Activated naive CD8-positive, alpha-beta T cell treated with anti-CD3 and anti-CD28 coated beads, Interleukin-2, amount 50 U/mL, for 24 hours (primary cell): ENCODE measurements at places on chromosomes 12 and 14.

GRCh38 chr14:58082491-58083098, 69.4 kb downstream of the ARMH4 start:
- no peak for DNase-seq

DNA sequence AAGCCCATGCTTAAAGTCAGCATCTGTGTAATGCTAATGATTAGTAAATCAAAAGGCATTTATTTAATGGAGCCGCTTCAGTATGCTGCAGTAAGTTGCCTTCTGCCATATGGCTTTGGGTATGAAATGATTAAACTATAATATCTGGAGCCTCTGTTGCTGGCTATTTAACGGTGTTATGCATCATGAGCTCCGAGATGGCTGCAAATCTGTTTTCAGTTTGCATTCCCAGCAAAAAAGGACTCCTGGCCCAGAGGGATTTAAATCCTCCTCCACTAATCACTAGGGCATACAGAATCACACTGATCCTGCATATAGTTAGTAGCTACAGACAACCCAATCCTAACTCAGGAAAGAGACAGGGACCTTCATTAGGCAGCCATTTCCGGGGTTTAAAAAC, 171.5 kb upstream of the EEA1 start:
- DNase-seq: no peak

DNA sequence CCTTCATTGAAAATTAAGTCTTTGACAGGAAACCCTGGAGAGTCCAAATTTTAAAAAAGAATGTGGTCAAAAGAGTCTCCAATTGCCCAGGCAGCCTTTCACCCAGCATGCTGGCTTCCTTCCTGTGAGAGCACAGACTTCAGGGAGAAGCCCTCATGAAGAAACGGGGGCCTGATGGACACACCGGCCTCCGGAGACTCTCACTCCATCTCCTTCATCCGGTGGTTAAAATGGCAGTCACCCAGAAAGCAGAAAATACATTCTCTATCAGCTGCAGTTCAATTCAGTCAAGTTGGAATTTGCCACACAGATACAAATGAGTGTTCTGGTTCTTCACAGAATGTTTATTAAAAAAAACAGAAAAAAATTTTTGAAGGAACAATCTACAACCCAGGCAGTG, 56.5 kb downstream of the CPM start:
- no peak for DNase-seq

GRCh38 chr12:131044760-131045381, 91.2 kb downstream of the ADGRD1 start:
- DNase-seq: no peak

DNA sequence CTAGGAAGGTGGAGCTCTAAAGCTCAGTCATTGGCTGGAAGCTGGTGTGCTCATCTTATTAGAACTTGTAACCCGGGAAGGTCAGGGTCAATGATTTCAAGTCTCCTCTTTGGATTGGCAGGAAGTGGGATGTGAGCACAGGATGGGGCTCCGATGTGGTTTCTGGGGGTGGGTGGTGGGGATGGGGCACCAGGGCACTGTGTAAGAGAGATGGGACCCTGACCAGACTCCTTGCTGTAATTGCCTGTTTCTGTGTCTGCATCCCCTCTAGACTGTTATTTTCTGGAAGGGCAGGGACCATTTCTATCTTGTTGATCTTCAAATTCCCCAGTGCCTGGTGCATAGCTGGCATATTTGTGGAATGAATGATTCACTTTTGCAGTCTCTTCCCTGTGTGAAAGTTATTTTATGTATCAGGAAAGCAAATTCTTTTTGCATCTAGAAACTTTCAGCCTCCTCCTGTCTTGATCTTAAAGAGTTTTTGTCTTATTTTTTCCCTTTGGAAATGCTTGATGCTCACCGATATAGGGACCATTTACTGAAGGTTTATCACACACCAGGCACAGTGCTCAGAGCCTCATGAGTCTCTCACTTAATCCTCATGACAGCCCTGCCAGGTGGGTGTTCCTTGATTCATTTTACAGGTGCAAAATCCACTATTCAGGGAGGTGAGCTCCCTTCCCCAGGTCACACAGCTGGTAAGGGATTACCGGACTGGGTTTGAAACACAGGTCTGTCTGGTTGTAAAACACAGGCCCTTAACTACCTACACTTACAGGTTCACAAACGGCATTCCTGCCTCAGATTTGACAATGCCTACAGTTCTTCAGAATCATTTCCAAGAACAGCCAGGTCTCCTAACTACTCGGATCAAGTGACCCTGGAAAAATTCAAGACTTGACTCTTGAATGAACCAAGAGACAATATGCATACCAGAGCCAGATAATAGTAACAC, 86.9 kb upstream of the IGF1 start:
- no peak for DNase-seq

DNA sequence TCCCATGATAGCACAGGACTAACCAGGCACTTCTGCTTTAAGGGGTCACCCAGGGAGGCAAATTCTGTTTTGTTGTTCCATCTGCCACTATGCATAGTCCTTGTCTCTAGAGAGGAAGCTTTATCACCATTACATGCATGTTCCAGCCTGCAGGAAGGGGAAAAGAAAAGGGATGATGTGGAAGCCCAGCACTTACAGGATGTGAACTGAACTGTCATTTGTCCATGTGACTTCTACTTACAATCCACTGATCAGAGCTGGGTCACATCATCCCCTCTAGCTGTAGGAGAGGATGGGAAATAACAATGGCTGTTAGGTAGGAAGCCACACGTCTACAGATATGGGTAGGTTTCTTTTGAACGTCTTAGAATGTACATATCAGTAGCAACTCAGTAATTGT, 203.1 kb downstream of the PTPRO start:
- no peak for DNase-seq

GRCh38 chr12:1595690-1596347, 1.4 kb upstream of the FBXL14 start:
- no peak for DNase-seq

GRCh38 chr14:62081951-62082350, 319.7 kb downstream of the SNAPC1 start:
- no peak for DNase-seq

DNA sequence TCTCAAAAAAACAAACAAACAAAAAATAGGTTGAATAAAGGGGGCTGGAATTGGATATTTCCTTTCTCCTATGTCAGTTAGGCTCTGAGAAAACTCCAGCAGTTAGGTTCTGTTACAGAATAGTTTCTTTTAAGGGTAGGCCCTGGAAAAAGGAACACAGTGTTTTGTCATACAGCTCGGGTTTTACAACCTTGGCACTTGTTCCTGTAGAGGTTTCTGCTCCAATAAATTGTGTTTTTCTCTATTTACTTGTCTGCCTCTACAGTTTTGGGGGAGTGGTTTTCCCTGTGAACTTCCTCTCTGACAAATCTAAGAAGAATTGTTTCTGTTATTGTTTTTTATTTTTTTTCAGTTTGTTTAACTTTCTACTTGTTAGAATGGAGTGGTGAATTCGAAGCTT, 167.6 kb downstream of the ACSS3 start:
- no peak for DNase-seq
